ENCODE measurements at places on chromosomes 3 and 15. TPM values are rescaled to one million over a fixed set of nuclear protein-coding genes. Genes with fewer than 3 reads are reported as not detected.

DNA sequence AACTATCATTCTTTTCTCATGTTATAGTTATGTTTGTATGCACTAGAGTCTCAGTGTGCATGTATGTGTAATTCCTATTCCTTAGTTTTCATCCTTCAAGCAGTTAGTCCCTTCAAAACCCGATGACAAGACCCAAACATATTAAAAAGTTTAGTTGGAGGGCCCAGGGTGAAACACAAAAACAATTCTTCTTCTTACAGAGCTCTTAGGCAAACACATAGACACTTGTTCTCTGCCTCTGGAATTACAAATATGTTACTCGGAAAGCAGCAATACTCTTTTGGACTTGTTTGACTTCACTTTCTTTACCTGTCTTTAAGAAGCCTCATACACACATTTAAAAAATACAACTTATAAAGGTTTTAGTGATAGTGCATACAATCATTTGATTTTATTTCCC lies 763 bp upstream of the CNTN6 start:
- DNase-seq: no peak

DNA sequence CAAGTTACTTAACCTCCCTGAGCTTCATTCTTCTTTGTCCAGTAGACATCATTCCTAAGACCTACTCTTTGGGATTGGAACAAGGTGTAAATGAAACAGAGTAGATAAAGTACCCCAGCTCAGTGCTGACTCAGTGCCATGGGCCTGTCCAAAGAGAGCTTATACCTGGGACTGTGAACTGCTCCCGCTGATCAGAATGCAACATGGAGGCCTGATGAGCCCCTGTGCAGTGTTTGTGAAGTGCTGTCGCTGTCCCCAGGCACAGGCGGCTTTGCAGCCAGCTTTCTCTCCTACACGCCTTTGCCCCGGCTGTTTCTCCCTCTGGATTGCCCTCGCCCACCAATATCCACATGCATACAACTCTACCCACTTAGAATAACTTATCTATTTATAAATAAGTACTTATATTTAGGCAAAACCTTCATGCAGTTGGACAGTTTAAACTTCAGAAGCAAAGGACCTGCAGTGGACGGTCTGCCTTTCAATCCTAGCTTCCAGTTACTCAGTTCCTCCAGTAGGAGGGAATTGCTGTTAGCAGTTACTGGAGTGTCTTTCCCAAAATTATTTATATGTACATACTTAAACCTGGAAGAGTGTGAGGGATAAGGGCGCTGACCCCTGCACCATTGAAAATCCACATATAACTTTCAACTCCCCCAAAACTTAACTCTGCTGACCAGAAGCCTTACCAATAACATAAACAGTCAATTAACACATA lies 80.0 kb downstream of the CORO2B start:
- no peak for DNase-seq

DNA sequence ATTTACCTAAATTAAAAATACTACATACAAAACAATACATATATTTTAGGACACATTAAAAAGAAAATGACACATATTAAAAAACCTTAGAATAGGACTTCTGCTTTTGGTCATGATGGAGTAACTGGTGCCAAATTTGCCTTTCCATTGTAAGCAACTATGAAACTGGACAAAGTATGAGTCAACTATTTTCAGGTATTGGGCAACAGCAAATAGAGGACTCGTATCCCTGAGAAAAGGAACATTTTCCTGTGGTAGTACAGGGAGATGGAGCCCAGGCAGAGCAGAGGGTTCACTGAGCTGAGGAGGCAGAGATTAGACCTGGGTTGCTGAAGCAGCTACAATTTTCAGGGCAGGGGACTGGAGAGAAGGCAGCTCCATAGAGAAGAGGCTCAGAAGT lies 14.7 kb downstream of the CCR1 start:
- DNase-seq: no peak

- DNase-seq: peak; percentile 57
Observed at GRCh38 chr15:29925227-29926082, 103.2 kb upstream of the TJP1 start.

DNA sequence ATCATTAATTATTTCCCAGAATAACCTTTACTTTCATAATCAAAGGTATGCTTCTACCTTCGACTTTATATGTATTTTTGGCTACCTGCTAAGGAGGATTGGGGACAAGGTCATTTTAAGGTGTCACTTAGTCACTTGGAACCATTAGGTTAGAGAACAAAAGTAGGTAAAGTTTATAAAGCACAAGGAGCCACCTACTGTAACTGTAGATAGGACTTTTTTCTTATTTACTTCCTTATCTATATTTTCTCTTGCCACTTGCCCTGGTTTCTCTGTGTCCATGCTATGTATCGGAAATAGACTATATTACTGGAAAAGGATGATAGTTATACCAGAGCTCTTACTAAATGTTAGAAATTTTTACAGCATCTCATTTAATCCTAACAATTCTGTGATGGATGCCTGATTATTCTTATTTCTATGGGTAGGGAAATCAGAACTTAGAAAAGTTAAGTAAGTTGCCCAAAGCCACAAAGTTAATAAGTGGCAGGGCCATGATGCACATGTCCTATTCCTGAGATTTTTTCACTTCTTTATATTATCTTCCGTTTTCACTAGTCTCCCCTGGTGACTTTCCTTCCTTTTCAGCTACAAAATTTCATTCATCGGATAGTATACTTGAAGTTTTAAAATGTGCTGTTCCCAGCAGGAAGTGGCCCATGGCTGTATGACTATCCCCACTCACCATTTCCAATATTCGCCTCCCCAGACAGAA lies 132.5 kb downstream of the CMSS1 start:
- no peak for DNase-seq

GRCh38 chr3:37712918-37713817 lies 148.5 kb upstream of the CTDSPL start:
- no peak for DNase-seq

- no peak for DNase-seq
Observed at GRCh38 chr3:130341882-130342281, 3.6 kb upstream of the COL6A5 start.

- DNase-seq: no peak
Observed at GRCh38 chr3:107116251-107116650, 261.0 kb upstream of the CCDC54 start.

DNA sequence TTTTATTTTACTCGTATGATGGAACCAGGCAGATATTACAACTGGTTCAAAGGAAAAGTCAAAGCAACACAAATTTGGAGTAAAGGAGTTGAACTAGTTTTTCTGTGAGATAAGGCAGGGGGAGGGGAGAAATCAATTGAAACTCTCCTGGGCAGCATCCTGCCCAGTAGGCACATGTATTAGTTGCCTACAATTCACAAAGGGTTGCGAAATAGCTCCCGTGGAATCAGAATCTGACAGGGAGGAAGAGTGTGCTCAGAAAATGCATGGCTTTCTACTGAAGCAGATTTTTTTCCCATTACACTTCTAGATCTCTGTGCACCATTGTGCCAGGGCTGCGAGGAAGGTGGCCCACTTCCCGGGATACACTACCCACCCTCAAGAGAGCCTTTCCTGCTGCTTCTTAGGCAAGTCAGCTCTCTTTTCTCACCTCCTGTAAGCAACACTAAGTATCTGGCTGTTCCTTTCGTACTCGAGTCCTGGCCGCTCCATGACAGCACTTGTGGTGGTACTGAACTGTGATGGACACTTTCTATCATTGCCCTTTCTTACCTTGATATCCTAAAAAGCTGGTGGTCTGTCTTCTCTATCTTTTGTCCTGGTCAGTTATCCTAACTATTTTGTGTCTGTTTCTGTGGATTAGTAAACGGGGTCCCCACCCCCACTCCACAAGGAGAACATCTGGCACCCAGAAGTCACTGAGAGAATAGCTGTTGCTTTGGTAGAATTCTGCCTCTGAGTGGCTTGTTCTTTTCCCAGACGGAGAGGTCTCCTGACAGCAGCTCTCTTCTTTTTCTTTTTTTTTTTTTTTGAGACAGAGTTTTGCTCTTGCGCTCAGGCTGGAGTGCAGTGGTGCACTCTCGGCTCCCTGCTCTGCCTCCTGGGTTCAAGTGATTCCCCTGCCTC lies 74.8 kb downstream of the RPL39L start:
- DNase-seq: no peak

DNA sequence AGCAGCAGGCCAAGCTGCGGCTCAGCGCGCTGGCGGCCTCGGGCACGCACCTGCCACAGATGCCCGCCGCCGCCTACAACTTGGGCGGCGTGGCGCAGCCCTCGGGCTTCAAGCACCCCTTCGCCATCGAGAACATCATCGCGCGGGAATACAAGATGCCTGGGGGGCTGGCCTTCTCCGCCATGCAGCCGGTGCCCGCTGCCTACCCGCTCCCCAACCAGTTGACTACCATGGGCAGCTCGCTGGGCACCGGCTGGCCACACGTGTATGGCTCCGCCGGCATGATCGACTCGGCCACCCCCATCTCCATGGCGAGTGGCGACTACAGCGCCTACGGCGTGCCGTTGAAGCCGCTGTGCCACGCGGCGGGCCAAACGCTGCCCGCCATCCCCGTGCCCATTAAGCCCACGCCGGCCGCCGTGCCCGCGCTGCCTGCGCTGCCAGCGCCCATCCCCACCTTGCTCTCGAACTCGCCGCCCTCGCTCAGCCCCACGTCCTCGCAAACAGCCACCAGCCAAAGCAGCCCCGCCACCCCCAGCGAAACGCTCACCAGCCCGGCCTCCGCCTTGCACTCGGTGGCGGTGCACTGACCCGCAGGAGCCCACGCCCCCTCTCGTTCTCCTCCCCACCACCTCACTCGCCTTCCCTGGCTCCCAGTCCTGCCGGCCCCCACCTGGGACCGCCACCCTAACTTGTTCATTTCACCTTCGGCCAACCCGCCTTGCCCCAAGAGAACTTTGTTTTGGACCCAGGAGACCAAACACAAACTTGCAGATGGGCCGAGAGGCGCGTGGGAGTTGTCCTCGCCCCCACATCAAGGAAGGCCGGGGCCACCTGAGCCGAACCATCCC lies 1.5 kb downstream of the FOXB1 start:
- DNase-seq: no peak

DNA sequence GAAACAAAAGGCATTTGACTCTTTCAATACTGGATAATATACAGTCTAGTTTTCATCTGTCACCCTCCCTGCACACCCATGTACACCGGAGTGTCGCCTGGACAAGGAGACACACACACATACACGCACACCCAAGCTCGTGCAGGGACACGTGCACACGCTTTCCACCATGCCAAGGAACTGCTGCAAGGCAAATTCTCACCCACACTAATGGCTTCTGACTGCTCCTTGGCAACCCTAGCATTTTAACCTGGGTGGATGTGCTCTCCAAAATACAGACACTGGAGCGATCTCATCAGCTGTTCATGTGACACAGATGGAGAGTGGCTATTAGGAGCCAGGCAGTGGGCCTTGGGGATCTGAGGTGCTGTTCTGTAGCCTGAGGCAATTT lies 61.6 kb downstream of the MEIS2 start:
- no peak for DNase-seq

- no peak for DNase-seq
Observed at GRCh38 chr3:74315291-74315690, 299.2 kb downstream of the CNTN3 start.

- no peak for DNase-seq
Observed at GRCh38 chr3:172107403-172107802, 68.0 kb downstream of the FNDC3B start.

DNA sequence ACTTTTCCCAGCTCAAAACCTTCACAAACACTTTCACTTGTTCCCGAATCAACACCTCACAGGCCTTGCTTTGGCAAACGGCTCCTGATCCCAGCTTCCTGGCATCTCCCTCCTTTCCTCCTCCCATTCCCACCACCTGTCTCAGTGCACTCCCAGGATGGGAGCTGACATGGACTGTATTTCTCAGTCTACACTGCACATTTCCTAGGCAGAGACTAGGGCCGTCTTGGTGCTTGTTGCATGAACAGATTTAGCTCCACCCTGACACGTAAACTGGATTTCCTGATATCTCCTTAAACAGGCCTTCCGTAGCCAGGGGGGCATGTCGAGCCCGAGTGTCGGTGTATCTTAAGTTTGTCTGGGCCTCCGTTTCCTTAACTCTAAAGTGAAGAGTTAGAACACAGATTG lies 790 bp upstream of the WHAMM start:
- DNase-seq: no peak

GRCh38 chr3:172347895-172348679 lies 100.2 kb downstream of the GHSR start:
- DNase-seq: no peak

RPL22L1 gene
- polyA plus RNA-seq: 67.1 TPM

LRRC31 gene
- polyA plus RNA-seq: 0.36 TPM
